ENCODE measurements at places on chromosomes 2 and 18.

DNA sequence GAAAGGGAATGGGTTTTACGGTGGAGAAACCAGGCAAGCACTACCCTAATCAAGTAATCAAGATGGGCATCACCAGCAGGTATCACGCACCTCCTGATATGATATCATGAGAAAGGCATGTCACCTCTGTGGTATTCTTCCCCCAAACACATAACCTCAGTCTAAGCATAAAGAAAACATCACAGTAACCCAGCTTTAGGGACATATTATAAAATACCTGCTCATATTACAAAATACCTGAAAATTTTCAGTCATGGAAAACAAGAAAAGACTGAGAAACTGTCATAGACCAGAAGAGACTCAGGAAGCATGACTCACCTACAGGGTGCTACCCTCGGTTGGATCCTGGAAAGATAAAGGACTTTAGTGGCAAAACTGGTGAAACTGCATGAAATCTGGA, 30.5 kb downstream of the GCKR start:
- DNase-seq: no peak

DNA sequence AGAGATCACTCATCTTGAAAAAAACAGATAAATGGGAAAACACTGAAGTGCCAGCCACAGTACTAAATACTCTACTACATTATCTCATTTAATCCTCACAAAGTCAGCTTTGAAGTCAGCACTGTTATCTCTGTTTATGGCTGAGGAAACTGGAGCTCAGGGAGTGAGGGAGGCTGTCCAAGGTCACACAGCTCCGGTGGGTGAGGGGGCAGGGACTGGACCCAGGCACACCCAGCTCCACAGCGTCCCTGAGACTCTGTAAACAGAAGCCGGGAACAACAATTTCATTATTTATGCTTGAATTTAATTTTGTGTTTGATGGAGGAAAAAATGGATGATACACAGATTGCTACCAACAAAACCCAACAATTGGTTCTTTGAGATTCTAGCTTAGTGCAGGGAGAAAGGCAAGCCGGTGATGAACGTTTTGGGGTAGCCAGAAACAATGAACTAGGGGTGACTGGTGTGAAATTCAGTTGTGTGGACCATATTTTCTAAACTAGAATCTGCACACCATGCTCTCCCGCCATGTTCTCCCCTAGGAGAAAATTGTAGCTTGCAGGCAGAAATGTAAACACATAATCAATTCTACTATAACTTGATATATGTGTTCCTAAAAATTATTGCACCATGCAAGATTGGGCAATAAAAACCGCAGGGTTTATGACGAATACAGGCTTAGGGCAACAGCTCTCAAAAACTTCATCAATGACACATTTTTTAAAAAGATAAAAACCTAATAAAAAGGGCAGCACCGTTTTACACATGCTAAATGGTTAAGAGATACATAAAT, at the start of gene GREB1:
Gene GREB1 (plus strand): TSS at position 768 of the 793 bp plus-strand sequence. CDS start 22,570 bp downstream, outside the sequence.
- no peak for DNase-seq

- DNase-seq: no peak
These were observed 499.2 kb upstream of the FAM98A start for GRCh38 chr2:34098256-34098655.

DNA sequence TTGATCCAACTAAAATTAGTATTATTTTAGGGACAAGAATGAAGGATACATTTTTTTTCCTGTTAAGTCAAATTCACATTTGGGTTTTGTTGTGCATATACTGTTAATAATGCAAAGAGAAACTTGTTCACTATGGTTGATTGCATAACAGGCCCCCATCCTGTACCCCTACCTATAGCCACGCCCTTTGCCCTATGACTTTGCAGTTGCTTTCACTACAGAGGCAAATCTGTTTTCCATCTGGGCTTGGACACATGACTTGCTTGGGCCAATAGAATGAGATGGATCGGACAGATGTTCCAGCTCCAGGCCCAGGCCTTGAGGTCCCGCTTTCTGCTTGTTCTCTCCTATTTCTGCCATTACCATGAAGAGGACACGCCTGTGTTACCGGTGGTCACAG, 278.5 kb upstream of the HNRNPA3 start:
- DNase-seq: no peak

GRCh38 chr18:60413944-60414547, 41.5 kb upstream of the MC4R start:
- no peak for DNase-seq

GRCh38 chr2:239934571-239935171, 90.5 kb downstream of the NDUFA10 start:
- peak; percentile 49 for DNase-seq

DNA sequence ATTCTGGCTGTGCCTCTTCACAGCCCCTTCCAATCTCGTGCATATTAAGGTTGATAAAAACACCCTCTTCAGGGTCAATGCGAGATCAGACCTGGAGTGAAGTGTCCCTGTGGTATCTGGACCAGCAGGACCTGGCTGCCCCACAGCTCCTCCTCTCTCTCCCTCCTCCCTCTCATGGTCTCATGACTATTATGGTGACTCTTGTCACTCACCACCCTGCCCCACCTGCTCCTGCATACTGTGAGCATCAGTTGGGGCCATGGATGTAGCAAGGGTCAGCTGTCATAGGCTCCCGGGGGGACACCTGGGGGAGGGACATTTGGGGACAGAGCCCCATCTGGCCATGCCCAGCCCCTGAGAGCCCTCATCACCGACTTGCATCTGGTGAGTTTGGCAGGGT, 50.2 kb downstream of the ODC1 start:
- DNase-seq: no peak

- no peak for DNase-seq
These were observed 401.4 kb downstream of the NBAS start for GRCh38 chr2:15159751-15160177.

DNA sequence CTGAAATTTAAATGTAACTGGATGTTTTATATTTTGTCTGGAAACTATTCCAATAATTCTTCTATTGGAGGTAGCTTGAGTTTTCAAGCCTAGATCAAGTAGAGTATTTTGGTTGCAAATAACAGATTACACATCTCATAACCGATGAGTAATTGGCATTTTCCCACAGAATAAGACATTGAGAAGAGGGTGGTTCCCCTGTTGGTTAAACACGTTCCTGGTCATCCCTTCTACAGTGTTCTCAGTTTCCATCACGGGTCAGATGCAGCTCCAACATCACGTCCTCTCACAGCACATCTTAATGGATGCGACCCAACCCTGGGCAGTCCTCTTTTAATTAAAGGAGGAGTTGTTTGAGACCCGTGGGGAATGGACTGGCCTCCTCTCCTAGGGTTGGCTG, 149.0 kb upstream of the ZNF516 start:
- no peak for DNase-seq

DNA sequence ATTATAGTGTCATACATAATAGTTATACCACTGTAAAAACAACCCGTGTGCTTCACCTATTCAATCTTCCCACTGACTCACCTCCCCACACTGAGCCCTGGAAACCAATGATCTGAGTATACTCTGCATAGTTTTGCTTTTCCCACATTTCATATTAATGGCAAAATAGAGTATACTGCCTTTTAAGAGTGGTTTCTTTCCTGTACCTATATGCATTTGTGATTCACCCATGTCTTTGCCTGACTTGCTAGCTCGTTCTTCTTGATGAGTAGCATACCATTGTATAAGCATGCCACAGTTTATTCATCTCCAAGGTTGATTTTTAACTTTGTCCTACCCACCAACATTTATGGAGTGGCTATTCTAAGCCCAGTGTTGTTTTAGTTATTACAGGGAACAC, 686.4 kb downstream of the PLCL1 start:
- no peak for DNase-seq

DNA sequence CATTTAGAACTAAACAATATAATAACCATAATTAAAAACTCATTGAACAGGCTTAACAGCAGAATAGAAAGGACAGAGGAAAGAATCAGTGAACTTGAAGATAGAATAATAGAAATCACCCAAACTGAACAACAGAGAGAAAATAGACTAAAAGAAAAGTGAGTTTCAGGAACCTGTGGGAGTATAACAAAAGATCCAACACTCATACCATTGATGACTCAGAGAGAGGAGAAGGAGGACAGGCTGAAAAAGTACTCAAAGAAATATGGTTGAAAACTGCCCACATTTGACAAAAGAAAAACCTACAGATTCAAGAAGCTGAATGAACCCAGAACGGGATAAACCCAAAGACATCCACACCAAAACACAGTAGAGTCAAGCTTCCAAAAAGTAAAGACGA, 54.2 kb upstream of the FMNL2 start:
- DNase-seq: no peak

DNA sequence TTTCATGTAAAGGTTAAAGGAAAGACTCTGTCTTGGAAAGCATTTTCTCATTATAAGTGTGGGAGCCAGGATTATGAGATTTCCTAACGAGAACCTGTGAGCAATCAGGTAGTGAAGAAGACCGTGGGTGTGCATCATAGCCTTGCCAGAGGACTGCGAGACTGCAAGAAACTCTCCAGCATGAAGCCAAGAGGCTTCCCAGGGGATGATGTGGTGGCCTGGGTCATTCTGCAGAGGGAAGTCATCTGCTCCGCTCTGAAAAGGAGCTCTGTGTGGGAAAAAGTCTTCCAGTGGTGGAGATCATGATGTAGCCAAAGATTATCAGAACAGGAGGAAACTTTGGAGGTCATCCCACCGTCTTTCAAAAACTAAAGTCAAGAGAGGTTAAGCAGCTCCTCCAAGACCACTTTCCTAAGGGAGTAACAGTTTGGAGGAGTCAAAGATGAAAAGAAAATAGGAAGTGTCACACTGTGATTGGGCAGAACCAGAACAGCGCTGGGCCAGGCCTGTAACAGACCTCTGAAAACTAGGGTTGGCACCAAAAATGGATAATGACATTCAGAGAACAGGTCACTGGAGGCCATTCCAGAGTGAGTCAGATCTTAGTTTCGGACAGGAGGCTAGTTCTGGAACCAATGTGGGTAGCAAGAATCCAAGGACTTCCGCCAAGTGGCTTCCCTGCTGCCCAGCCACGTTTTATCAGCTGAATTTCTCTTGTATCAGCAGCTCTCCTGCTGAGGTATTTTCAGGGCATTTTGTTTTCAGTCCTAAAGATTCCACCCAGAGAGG, 113.0 kb downstream of the LRATD1 start:
- no peak for DNase-seq

DNA sequence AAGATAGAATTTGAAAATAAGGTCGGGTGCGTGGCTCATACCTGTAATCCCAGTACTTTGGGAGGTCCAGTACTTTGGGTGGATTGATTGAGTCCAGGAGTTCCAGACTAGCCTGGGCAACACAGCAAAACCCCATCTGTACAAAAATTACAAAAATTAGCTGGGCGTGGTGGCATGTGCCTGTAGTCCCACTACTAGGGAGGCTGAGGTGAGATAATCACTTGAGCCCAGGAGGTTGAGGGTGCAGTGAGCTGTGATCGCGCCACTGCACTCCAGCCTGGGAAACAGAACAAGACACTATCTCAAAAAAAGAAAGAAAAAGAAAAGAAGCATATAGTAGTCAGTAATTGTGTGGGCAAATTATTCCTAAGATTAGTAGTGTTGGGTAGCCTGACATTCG, 194.2 kb upstream of the ALPP start:
- DNase-seq: no peak

DNA sequence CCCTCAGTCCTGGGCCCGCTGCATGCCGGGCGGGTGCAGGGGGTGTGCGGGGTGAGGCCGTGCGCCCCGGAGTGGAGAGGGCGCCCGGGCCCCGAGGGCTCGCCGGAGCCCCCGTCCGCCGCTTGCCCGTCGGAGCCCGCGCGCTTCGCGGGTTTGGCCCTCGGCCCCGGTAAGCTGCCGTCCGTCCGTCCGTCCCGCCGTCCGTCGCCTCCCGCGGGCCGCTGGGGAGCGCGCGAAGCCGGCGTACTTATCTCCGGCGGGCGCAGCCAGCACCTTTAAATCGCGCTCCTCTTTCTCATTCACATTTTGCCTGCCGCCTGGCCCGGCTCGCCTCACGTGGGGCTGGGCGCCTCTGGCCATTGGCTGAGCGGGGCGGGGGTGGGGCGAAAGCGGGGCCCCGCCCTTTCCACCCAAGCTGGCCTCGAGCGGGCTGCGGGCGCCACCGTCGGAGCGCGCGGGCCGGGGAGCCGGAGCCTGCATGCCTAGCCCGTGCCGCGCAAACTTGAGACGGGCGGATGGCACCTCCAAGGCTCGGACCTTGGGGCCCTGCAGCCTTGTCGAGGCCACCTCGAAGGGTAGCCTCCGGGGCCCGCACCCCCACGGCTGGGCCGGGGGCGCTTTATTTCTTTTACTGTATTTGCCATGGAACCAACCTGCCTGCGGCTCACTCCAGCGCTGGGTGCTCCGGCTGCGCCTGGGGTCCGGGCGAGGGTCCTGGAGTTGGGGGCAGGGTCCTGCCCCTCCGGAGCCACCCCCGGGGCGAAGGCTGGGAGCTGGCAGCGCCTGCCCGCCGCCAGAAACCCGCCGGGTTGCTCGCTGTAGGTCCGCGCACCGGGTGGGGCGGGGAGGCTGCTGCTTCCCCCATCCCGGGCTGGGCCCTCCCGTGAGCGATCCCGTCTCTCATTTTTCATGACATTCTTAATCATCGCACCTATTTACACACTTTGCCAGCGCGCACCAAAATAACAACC, at the start of gene GBX2:
Gene GBX2 (minus strand): TSS at position 277 of the 971 bp plus-strand sequence. CDS start 415 bp downstream, outside the sequence.
- peak; percentile 8 for DNase-seq

GRCh38 chr2:62391696-62392095, 114.3 kb downstream of the TMEM17 start:
- no peak for DNase-seq

DNA sequence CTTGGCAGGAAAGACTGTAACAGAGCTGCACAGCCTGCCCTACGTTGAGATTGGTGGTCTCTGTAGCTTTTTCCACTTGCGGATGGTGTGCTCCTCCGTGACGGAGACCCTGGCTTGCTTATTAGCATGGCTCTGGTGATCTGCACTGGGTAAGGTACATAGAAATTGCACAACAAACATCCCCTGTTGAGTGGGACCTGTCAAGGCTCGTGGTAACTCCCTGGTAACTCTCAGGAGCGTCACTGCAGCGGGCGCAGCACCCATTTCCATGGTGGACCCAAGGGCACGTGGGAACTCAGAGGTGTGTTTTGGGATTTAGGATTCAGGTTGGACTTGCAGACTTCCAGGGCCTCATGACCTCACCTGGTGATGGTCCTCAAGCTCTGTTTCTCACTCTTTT, 1.1 kb downstream of the TRAF3IP1 start:
- DNase-seq: no peak

DNA sequence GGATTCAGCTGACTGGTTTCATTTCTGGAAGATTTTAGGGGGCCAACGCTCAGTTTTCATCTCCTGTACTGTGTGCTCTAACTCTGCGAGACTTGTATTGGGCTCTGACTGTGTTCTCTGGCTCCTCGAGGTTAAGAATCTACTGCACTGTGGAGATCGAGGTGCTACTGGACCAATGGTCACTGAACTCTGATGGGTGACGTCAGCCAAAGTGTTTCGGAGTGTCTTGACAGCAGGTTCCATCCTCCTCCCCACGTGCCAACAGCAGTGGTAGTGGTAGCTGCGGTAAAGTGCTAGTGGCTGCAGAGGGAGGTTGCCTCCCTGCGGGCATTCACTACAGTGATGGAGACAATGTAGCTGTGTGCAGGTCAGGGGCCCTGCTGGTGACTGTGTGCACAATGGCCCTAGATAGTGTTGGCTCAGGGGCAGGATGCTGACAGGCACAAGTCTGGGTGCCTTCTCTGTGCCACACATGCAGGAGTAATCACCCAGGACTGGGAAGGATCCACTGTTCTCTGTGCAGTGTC, 705.7 kb upstream of the DDX18 start:
- DNase-seq: no peak
